CD4-positive, CD25-positive, alpha-beta regulatory T cell (primary cell): ENCODE measurements at places on chromosomes 16 and 17.

DNA sequence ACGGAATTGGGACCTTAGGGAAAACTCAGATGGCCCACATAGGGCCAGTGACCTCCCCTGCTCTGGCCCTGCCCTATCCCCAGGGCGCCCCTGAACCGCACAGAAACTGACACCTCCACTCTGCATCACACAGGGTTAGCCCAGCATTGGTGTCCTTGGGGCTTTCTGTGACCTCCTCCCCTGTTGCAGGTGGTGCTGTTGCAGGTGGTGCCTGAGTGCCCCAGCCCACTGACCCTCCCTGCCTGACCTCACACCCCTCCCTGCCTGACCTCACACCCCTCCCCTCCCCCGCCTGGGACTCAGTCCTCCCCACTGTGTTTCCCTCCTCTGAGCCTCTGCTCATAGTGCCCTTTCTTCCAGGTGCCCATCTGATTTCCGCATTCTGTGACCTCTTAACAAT is 21.4 kb downstream of the TNFRSF13B start:
- no peaks in the 10 kb centered on the region for H3K4me1 ChIP-seq
- H3K27ac ChIP-seq = no peak overlapping the region
- H3K27me3 ChIP-seq = peaks cover 3% of the 10 kb centered on the region

DNA sequence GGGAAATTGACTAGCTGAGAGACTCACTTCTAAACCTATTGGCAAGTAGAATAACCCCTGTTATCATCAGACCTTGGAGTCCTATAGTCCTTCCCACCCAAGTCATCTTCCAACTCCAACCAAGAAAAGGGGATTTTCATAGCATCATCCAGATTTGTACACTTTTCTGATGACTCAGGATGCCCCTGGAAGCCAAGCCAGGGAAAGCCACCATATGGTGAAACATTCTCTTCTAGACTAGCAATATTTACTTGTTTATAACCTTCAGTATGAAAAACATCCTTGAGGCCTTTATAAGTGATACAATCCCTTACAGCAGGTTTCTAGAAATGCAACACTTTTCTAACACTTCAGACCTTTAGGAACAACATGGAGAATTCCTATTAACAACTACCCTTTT is 618.8 kb upstream of the CDH11 start:
- H3K27me3 ChIP-seq = no peaks in the 10 kb centered on the region
- no peak for DNase-seq
- no peaks in the 10 kb centered on the region for H3K4me1 ChIP-seq
- no peaks in the 10 kb centered on the region for H3K36me3 ChIP-seq
- no peak overlapping the region for H3K4me3 ChIP-seq

GRCh38 chr16:80369138-80369958 is 171.4 kb upstream of the DYNLRB2 start:
- H3K27ac ChIP-seq = no peak overlapping the region
- no peak overlapping the region for H3K4me3 ChIP-seq
- H3K36me3 ChIP-seq = no peaks in the 10 kb centered on the region
- peaks cover 3% of the 10 kb centered on the region for H3K27me3 ChIP-seq
- no peaks in the 10 kb centered on the region for H3K4me1 ChIP-seq

DNA sequence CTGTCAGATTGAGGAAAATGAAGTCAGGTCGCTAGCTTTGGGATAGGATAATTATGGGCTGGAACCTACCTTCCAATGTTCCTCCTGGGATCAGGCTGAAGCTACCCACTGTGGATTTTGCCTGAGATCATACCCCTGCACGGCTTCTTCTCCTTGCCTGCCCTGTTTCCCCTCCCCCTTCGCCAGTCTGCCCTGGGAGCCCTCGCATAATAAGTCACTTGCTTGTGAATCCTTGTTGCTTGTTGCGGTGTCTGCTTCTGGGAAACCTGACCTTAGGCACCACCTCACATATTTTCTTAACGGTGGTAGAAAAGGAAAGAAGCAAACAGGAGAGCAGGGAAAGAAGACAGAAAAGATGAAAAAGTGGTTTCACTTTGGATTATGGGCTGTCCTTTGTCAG is 13.3 kb upstream of the PMP22 start:
- H3K4me1 ChIP-seq = no peaks in the 10 kb centered on the region
- peaks cover 4% of the 10 kb centered on the region for H3K27me3 ChIP-seq
- no peak for DNase-seq
- no peak overlapping the region for H3K4me3 ChIP-seq

DNA sequence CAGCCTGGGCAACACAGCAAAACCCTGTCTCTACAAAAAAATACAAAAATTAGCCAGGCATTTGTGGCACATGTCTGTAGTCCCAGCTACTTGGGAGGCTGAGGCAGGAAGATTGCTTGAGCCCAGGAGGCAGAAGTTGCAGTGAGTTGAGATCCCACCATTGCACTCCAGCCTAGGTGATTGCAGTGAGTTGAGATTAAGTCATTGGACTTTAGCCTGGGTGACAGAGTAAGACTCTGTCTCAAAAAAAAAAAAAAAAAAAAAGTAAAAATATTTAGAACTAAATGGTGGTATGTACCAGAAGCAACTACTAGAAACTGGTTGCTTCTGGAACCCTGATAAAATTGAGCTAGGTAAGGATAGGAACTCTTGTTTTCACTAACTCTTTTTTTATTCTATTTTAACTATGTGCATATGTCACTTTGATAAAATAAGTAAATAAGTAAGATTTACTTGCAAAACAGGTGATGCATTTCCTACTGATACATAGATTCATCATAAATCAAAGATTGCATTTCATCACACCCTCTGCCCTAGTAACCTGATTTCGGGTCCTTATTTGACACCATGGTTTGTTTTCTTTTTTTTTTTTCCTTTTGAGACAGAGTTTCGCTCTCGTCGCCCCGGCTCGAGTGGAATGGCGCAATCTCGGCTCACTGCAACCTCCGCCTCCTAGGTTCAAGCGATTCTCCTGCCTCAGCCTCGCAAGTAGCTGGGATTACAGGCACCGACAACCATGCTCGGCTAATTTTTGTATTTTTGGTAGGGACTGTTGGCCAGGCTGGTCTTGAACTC is 66.0 kb downstream of the USP32 start:
- H3K4me1 ChIP-seq = no peaks in the 10 kb centered on the region
- peaks cover 6% of the 10 kb centered on the region for H3K36me3 ChIP-seq
- DNase-seq = no peak
- no peak overlapping the region for H3K27ac ChIP-seq
- H3K4me3 ChIP-seq = no peak overlapping the region

DNA sequence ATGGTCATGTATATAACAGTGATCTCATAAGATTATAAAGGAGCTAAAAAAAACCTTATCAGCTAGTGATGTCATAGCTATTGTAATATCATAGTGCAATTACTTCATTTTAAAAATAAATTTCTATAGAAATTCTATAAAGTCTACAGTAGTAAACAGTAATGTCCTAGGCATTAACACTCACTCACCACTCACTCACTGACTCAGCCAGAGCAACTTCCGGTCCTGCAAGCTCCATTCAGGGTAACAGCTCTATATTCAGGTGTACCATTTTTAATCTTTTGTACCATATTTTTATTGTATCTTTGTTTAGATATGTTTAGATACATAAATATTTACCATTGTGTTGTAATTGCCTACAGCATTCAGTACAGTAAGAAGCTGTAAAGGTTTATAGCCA is 524.4 kb upstream of the CDH5 start:
- H3K4me3 ChIP-seq = no peak overlapping the region
- no peaks in the 10 kb centered on the region for H3K27me3 ChIP-seq
- H3K4me1 ChIP-seq = no peaks in the 10 kb centered on the region
- H3K36me3 ChIP-seq = no peaks in the 10 kb centered on the region
- no peak for DNase-seq
